Cardiac muscle cell (in vitro differentiated cells and primary cell): ENCODE measurements at places on chromosomes 7 and 10. TPM values are rescaled to one million over a fixed set of nuclear protein-coding genes. Genes with fewer than 3 reads are reported as not detected.

The REEP3 gene
- 44.2 and 54.0 TPM in 2 replicates for polyA plus RNA-seq

The IQUB gene
- polyA plus RNA-seq = 0.20 and 1.1 TPM in 2 replicates

The VCL gene
- 118 and 162 TPM in 2 replicates for polyA plus RNA-seq

The CCL26 gene
- not detected in 2 replicates for polyA plus RNA-seq

The ZCCHC24 gene
- 65.4 and 81.5 TPM in 2 replicates for polyA plus RNA-seq

The STAMBPL1 gene
- polyA plus RNA-seq = 3.6 and 7.9 TPM in 2 replicates

The FBXL13 gene
- 2.1 and 3.4 TPM in 2 replicates for polyA plus RNA-seq

The CYP3A4 gene
- polyA plus RNA-seq = not detected in 2 replicates

The ODAD2 gene
- polyA plus RNA-seq = 0.68 and 1.7 TPM in 2 replicates

The PRKG1 gene
- 2.9 and 8.0 TPM in 2 replicates for polyA plus RNA-seq

The NPFFR1 gene
- 0.06 TPM in 1 of 2 replicates, not detected in the other for polyA plus RNA-seq

The DOCK4 gene
- polyA plus RNA-seq = 5.3 and 7.2 TPM in 2 replicates

The ZNF239 gene
- 2.8 and 5.0 TPM in 2 replicates for polyA plus RNA-seq

The GDF2 gene
- 2.6 and 4.4 TPM in 2 replicates for polyA plus RNA-seq
